ENCODE measurements at places on chromosomes 11 and 22.

DNA sequence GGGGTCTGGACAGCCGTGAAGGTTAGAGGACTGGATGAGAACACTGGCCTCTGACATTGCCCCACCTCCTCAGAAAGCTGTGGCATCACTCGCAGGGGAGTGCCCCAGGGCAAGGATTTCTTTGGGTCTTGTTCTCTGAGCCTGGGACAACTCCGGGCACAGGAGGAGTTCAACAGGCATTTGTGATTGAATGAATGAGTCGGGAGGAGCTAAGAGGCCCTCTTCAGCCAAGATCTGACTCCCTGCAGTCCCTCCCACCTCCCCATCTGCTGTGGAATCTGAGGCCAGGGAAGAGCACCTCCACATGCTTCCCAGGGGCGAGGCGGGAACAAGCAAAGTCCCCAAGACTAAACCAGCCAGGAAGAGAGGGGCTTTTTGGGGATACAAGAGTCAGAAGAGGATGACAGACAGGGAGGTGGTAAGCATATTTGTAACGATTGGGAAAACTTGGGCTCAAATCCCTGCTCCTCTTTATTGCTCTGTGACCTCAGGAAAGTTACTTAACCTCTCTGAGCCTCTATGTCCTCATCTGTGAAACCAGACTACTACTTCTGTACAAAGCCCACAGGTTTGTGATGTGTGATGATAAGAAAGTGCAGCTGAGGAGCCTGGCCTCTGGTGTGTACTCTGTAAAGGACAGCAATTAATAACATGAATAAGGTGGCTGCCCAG is 6.4 kb downstream of the TP53I11 start:
- no peak for DNase-seq

GRCh38 chr11:111840143-111840542 is 31.2 kb downstream of the ALG9 start:
- DNase-seq, result peak; percentile 61

- DNase-seq, result peak; percentile 10
Observed at GRCh38 chr11:125603207-125603606, 10.6 kb downstream of the STT3A start.

GRCh38 chr11:80873310-80873999 is 1432.6 kb upstream of the TENM4 start:
- peak; percentile 50 for DNase-seq

GRCh38 chr22:41030891-41031290 is 61.5 kb upstream of the EP300 start:
- DNase-seq, result peak; percentile 78

DNA sequence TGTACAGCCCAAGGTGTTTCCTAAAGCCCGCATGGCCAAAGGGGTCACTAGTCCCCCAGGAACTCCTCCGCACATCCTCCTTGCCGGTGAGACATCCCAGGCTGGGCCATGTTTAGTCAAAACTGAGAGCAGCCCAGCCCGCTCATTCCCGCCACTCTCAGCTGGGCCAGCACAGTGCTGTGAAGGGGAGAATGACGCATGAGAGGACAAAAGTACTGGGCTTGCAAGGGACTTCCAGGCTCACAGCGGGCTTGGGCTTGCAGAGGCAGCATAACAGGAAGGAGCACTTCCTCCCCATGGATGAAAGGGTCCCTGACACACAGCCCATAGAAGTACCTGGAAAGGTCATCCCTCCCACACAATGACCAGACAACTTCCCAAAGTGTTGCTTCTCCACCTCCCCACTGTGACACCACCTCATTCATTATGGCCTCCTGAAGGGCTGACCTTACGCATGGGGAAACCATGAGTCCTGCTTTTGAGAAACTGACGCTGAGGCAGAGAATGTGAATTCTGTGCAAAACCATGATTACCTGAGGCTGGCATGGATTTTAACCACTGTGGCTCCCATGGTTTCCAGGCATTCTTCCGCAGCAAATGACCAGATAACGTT is 19.1 kb downstream of the ETS1 start:
- no peak for DNase-seq

- DNase-seq, result no peak
Observed at GRCh38 chr11:125192717-125193415, 28.3 kb downstream of the PKNOX2 start.

DNA sequence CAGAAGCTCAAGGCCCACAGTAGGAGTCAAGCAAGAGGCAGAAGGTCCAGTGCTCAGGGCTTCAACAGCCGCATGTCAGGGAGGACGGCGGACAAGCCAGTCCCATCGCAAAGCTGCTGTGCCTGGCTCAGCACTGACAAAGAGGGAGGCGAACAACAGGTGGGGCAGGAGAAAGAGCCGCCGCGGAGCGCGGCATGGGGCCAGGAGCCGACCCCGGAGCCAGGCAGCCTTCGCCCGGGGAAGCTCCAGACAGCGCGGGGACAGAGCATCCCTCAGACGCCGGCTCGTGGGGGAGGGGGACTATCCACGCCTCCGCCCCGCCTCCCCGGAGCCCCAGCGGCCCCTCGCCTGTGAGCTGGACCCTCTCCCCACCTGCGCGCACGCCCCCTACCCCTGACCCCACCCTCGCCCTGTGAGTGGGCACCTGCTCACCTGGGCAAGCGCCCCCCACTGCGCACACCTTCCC is 369 bp downstream of the DHCR7 start:
- peak; percentile 6 for DNase-seq

- no peak for DNase-seq
Observed at GRCh38 chr22:42033263-42034181, 34.9 kb downstream of the WBP2NL start.

GRCh38 chr22:49548356-49549202 is 279.1 kb downstream of the BRD1 start:
- DNase-seq, result no peak

DNA sequence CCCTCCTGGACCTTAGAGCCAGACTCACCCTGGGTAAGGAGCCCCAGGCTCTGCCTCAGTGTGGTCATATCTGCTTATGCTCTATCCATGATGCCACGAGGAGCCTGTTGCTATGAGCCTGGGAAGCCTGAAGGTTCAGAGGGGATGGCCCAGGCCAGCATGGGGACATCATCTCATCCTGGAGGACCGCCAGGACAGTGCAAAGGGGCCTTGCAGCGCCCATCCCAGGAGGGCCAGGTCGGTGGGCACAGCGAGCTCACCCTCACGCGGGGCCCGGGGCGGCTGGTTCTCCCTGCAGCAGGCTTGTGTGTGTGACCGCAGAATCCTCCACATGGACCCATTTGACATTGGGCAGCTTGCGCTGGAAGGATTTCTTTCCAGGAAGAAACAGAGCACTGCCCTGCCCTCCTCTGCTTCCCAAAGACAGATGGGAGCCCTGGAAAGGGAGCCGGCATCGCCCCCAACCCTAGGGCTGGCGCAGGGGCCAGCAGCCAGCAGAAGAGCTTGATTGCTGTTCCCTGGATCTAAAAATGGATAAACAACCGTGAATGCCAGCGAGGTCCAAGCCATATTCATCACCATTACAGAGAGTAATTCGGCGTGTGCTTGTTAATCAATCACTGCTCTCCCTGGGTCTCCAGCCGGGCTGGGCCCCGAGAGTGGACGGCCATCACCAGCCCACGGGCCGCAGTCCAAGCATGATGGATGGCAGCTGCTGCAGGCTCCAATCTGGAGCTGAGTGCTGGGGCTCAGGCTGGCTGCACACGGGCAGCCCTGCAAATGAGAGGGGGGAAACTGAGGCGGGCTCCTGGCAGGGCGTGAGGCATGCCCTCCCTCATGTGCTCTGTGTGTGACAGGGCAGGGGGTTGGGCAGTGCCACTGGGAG is 739.7 kb downstream of the BRD1 start:
- DNase-seq, result no peak

DNA sequence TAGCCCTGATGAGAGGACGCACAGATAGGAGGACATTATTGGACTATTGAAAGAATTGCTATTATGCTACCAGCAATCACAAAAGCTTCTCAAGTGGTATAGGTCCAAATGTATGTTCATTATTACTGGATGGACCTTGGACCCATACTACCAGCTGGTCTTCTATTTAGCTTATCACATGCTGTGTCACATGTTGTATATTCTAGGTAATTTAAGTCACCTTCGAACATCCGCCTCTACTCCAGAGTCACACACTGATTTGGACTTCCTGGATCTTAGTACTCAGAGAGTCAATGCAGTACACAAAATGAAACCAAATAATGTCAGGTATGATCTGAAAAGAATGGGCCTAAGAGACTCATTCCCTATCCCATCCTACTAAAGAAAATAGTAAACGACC is 534.0 kb upstream of the API5 start:
- no peak for DNase-seq

- DNase-seq, result no peak
Observed at GRCh38 chr11:125156346-125157117, 8.0 kb upstream of the PKNOX2 start.

- DNase-seq, result peak; percentile 81
Observed at GRCh38 chr11:2932850-2933251, 3.6 kb upstream of the PHLDA2 start.

DNA sequence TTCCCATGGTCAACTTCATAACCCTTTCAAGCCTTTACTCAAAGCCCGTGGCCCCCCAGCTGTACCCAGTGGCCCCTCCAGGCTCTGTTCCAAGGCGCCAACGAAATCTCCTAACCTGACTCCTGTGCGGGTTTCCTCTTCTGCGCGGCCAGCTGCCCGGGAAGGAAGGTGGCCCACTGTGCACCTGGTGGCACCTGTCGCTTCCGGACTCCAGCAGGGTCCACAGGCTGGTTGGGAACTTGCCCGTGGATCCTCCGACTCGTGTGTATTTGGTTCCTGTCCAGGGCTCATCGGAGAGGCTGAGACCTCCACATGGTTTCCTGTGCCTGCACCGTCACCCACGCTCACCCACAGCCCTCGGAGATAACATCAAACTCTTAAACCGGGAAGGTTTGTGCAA is 335.4 kb downstream of the BRD1 start:
- DNase-seq, result no peak

DNA sequence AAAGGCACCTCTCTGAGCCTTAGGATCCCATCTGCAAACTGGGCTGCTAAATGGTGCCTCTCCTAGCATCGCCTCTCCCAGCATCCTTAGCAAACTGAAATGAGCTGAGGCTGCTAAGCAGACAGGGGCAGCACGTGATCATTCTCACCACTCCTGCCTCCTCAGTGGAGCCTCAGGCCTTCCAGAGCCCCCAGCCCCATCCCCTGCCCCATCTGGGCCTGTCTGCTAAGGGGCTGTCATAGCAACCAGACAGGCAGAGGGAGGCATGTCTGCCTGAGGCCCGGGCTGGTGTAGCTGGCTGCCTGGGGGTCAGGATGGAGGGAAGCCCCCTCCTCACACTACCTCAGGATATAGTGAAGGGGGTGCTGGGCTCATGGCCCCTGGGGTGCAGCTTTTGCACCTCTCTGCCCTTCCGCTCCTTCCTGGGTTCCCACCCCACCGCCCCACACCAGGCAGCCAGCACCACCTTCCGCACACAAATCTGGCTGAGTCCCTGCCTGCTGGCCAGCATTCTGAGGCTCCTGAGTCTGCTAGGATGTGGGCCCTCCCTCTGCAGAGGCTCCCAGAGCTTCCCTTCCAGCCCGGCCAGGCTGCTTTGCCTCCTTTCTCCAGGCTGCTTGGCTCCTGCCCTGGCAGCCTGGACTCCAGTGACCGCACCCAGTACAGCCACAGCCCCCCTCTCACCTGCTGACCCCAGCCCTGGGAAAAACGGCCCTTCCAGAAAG is 47.5 kb upstream of the TTLL12 start:
- no peak for DNase-seq

DNA sequence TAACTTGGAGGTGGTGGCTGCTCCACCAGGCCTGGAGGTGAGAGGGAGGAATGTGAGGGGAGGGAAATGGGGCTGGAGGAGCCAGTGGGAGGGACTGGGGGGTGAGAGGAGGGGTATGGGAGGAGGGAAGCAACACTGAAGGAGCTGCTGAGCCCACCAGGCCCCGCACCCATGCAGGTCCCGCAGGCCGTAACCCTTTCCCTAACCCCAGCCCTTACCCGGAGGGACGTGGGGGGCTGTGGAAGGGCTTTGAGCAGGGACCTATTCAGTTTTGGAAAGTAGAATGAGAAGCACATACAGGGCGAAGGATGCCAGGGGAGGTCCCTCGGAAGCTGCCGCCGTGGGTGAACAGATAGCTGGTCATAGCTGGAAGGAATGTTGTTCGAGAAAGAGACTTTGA is 33.9 kb upstream of the CRYBB3 start:
- DNase-seq, result no peak

DNA sequence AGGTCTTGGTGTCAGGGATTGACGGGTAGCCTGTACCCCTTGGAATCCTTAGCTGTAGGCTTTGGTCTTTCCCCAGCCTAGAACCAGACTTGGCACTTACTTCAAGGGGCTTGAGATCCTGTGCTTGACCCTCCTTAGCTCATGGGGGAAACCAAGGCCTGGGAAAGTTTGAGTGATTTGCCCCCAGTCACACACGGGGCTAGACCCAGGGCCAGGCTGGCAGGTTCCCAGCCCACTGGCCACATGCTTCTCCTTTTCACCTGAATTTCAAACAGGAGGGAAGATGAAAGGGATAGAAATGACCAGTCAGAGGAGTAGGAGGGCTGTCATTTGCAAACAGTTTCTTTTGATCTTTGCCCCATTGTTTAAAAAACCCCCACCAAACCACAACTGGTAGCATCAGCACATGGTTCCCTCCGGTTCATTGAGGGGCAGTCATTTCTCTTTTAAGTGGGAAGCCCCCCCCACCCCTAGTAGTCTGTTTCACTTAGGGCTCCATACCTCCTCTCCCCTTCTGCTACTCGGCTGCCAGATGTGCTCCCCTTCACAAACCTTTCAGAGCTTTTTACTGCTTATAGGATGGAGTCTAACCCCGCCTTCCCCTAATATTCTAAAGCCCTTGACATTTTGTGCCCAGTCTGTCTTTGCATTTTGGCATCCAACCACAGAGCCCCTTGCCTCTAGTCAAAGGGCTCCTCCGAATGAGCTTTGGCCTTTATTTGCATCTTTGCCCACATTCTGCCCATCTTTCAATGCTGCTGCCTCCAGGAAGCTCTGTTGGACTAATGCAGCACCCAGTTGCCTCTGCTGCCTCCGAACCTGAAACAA is 37.6 kb downstream of the ZNRF3 start:
- no peak for DNase-seq

GRCh38 chr11:118109231-118109630 is 22.5 kb upstream of the SMIM35 start:
- no peak for DNase-seq

GRCh38 chr11:46134540-46134939 is 13.3 kb upstream of the PHF21A start:
- no peak for DNase-seq

DNA sequence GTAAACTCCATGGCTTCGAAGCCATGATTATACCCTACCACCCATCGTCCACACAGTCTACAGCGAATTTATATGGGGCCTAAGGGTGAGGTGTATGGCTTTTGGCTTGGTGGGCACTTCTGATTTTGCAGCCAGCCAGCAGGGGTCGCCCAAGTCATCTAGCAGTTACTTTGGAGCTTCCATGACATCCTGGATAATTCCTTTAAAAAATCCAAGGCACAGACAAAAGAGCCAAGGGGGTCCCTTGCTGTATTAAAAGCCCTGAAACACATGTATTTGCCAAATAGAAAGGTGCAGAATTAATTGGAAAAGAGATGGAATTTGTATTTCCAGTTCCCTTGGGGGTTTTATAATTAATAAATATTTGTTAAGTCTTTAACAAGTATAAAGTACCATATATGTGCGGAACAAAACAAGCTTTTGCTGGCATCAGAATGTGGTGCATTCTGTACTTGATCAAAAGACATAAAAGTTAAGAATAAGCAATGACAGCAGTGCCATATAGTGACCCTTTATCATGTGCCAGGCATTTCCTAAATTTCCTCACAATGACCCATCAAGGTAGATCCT is 132.8 kb upstream of the PITPNB start:
- peak; percentile 70 for DNase-seq

GRCh38 chr11:130170345-130170744 is 10.8 kb downstream of the ST14 start:
- no peak for DNase-seq

- DNase-seq, result no peak
Observed at GRCh38 chr22:49601614-49602321, 225.9 kb downstream of the BRD1 start.

- no peak for DNase-seq
Observed at GRCh38 chr11:109416601-109417000, 5.4 kb upstream of the C11orf87 start.

Measured in astrocyte of the spinal cord (primary cell).